Activated naive CD4-positive, alpha-beta T cell treated with anti-CD3 and anti-CD28 coated beads, Interleukin-2, amount 10 ng/mL, durations not matched to agents 5 hours and 36 hours (primary cell): ENCODE measurements at places on chromosomes 2 and 18. TPM values are rescaled to one million over a fixed set of nuclear protein-coding genes. Genes with fewer than 3 reads are reported as not detected.

The CLEC4F gene
- total RNA-seq: not detected

The INSIG2 gene
- total RNA-seq: 28.2 TPM

The GAREM1 gene
- total RNA-seq: not detected

The MYO3B gene
- total RNA-seq: not detected

The SERTAD2 gene
- total RNA-seq: 17.3 TPM

The SERPINB4 gene
- not detected for total RNA-seq

The CIB4 gene
- not detected for total RNA-seq

The HOXD3 gene
- not detected for total RNA-seq

The POTEC gene
- not detected for total RNA-seq

The RIT2 gene
- total RNA-seq: not detected

The CHST10 gene
- total RNA-seq: 3.3 TPM

The GCFC2 gene
- total RNA-seq: 21.5 TPM

The SF3B1 gene
- 339 TPM for total RNA-seq

The ST6GAL2 gene
- total RNA-seq: not detected

The ANKRD29 gene
- total RNA-seq: not detected

The ST8SIA3 gene
- total RNA-seq: not detected

The MAP3K19 gene
- total RNA-seq: not detected

The ONECUT2 gene
- not detected for total RNA-seq

The SPDYA gene
- 1.3 TPM for total RNA-seq

The VIT gene
- not detected for total RNA-seq
